Naive thymus-derived CD4-positive, alpha-beta T cell (primary cell): ENCODE measurements at places on chromosomes 7 and 10. TPM values are rescaled to one million over a fixed set of nuclear protein-coding genes. Genes with fewer than 3 reads are reported as not detected.

GRCh38 chr10:124464028-124464965 lies 2.7 kb downstream of the LHPP start:
- no peak for DNase-seq

GRCh38 chr7:124667312-124668153 lies 98.1 kb downstream of the GPR37 start:
- no peak for DNase-seq

DNA sequence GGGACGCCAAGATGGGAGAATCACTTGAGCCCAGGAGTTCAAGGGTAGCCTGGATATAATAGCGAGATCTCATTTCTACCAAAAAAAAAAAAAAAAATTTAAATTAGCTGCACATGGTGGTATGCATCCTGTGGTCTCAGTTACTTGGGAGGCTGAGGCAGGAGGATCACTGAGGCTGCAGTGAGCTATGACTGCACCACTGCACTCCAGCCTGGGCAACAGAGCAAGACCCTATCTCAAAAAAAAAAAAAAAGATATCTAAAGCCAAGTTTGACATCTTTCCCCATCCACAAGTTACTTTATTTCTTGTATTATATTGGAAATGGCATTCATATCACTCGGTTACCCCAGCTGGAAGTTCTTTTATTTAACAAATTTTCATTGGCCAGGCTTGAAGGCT lies 3.4 kb upstream of the PIP4K2A start:
- DNase-seq: no peak

The LRRC18 gene
- not detected for polyA plus RNA-seq

The HOXA1 gene
- 0.18 TPM for polyA plus RNA-seq

The NRG3 gene
- polyA plus RNA-seq: not detected

The SLC26A5 gene
- polyA plus RNA-seq: not detected
